A549 treated with CpdA at 1 μM for 4 hours (cell line): ENCODE measurements at places on chromosomes 1 and 21. TPM values are rescaled to one million over a fixed set of nuclear protein-coding genes. Genes with fewer than 3 reads are reported as not detected.

CD84 gene
- total RNA-seq = not detected in 5 replicates

MNDA gene
- not detected in 5 replicates for total RNA-seq

ZNF697 gene
- total RNA-seq = 1.6 to 2.1 TPM (median 1.8 TPM) in 5 replicates

CHIT1 gene
- not detected in 5 replicates for total RNA-seq

ALX3 gene
- not detected in 5 replicates for total RNA-seq

FNBP1L gene
- total RNA-seq = 11.5 to 20.5 TPM (median 15.6 TPM) in 5 replicates

KDM1A gene
- total RNA-seq = 71.2 to 80.4 TPM (median 79.0 TPM) in 5 replicates

POU3F1 gene
- 0.06 TPM in 1 of 5 replicates, not detected in the others for total RNA-seq

PLPP3 gene
- 26.6 to 34.8 TPM (median 30.1 TPM) in 5 replicates for total RNA-seq

DIRAS3 gene
- 0.91 to 1.5 TPM (median 1.2 TPM) in 5 replicates for total RNA-seq

SELP gene
- total RNA-seq = not detected in 5 replicates

APOBEC4 gene
- not detected in 5 replicates for total RNA-seq

MEGF6 gene
- 10.0 to 16.0 TPM (median 11.9 TPM) in 5 replicates for total RNA-seq

AADACL4 gene
- not detected in 5 replicates for total RNA-seq

TGFB2 gene
- total RNA-seq = 23.7 to 31.9 TPM (median 27.5 TPM) in 5 replicates

BARHL2 gene
- total RNA-seq = not detected in 5 replicates

GCSAML gene
- total RNA-seq = not detected in 5 replicates

RGS7 gene
- 0.03 to 0.12 TPM (median 0.09 TPM) in 4 of 5 replicates, not detected in the other for total RNA-seq
